AG10803 (cell line): ENCODE measurements at places on chromosomes 3 and 15.

DNA sequence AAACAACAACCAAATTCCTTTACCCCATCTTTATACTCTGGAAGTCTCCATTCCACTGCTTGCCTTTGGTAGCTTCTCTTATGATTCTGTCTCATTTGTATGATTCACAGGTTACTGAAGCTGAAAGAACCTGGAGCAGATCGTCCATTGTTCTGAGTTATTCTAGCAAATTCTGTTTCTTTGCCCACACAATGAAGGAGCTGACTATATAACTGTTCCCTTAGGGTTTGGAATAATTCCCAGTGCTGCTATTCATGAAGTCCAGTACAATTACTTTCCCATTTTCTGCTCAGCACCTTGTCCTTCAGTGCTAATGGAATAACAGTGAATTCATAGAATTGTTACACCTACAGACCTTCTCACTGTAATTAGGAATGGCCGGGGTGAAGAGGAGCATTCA, 167.8 kb downstream of the CHST2 start:
- no peak for DNase-seq

GRCh38 chr3:126146525-126147146, 33.8 kb downstream of the ALDH1L1 start:
- no peak for DNase-seq

DNA sequence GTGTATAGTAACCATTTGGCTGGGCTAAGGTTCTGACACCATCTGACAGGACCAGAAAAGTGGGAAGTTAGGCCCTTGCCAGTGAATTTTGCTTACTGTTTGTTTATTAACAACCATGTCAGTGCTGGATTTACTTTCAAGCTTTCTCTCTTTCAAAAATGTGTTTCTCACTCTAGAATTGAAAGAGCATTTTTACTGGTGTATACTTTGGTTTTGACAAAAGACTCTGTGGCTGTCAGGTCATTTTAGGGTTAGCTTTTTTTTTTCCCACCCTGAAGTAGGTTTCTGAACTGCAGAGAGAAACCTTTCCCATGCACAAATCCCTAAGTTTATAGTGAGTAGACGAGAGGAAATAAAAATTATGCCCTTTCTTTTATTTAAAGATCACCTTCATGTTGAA, 230.0 kb upstream of the TBC1D5 start:
- DNase-seq, result no peak

GRCh38 chr3:27533718-27534573, 49.8 kb upstream of the SLC4A7 start:
- peak; percentile 99 for DNase-seq

DNA sequence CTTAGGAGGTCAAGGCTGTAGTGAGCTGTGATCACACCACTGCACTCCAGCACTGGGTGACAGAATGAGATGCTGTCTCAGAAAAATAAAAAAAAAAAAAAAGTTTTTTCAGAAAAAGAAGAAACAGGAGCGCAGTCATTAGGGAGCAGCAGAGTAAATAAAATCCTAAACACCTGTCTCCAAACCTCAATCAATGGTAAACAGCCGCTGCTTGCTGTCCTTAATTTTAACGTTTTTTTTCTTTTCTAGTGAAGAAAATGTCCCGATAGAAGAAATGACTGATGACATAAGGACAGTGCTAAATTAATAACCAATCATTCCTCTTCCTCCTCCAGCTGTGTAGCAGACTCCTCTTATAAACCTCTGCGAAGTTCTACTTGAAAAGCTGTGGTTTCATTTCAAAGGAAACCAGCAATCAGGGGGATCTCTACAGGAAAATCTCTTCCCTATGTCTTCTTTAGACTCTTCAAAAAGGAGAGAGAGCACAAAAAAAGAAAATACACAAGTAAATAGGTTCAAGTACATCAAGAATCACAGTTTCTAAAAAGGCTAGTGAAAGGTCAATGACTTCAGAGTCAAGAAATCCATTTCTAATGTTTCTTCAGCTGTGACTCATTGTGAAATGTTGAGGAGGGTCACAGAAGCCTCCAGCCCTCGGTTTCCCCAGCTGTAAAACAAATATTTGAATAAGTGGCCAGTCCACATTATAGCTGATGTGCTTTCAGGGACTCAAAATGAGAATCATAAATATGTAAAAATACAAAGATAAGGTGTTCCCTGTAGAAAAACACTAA, 127.6 kb downstream of the TMCO5A start:
- DNase-seq, result no peak

DNA sequence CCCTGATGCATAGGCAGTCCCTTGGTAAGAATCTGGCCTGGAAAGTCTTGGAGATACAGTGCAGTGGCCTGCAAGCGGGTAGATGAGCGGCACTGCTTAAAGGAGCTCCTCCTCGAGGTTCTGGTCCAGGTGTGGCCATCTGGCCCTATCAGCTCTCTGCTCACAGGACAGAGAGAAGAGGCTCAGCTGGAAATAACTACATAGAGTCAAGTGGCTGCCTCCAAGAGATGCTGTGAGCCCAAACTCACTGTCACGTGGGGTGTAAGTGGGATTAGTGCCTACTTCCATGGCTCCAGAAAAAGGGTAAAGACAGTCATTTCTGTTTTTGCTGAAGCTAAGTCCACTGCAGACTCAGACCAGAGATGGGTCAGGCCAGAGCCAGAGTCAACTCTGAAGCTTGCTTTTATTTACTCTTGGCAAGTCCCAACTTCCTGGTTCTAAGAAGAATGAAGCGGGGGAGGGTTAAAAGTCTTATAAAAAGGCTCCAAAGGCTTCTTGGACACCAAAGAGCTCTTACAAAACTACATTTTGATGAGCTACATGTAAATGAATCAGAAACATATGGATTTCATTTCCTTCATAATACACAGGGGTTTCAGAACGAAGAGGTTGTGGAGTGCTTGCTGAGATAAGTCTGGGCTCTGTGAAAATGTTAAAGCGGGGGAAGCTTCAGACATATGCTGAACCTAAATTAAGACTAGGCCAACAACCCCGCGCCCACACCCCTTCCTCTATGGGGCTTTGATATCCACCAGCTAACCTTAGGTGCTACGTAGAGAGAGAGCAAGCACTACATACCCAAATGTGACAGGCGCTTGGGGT, 77.1 kb downstream of the PDZRN3 start:
- peak; percentile 99 for DNase-seq

DNA sequence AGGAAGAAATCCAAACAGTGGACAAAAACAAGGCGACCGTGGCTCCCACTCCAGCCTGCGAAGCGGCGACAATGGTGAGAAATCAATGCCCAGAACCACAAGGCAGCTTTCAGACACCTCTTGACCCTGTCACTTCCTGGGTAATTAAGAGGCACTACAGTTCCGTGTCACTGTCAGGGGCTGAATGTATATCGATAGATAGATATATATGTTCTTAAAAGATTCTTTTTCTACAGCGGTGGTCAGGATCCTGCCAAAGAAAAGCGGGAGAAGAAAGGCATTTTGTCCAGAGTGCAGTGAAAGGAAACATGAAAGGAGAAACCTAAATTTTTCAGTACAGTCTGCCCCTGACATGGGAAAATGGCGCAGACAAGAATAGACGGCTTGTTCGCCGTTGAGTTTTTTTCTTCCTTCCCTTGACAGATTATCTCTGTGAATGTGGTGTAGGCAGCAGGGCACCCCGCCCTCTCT, 56.2 kb upstream of the HES1 start:
- no peak for DNase-seq

DNA sequence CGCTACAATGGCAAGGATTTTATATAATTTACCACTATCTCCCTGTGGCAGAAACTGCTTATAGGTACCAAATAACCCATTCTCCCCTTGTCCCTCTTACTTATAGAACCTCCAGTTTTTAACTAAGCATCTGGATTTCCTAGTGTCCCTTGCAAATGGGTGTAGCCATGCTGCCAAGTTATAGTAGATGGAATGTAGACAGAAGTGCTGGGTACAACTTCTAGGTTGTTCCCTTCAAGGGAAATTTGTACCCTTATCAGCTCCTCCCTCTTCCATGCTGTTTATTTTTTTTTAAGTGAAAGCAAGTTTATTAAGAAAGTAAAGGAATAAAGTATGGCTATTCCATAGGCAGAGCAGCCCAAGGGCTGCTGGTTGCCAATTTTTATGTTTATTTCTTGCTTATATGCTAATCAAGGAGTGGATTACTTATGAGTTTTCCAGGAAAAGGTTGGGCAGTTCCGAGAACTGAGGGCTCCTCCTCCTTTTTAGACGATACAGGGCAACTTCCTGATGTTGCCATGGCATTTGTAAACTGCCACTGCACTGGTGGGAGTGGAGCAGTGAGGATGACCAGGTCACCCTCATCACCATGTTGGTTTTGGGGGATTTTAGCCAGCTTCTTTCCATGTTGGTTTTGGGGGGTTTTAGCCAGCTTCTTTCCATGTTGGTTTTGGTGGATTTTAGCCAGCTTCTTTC, 40.1 kb upstream of the TM4SF19 start:
- no peak for DNase-seq

DNA sequence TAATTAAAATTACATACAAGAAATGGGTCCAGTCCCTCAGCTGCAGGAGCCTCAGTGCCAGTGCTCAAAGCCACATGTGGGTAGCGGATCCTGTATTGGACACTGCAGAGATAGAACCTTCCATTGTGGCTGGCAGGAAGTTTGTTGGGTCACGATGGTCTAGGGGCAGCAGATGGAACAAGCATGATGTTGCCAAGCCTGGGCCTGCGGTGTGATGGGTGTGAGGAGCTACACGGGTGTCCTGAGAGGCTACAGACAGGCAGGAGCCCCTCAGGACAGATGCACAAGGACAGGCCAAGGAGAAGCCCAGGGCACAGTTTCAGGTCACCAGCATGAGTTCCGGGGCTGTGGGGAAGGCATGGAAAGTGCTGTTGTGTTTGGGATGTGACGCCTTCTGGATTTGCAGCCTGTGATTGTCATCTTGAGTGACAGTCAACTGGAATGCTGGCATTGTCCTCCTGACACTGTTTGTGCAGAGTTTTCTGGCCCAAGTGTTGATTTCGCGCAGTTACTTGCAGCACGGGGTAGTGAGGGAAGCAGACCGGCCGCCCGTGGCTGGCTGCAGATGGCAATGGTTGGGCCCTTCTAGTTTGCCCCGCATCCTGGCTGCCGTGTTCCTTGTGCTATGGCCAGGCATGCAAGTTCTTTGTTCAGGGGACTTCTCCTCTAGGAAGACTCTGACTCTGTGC, 177.1 kb downstream of the NSMCE3 start:
- DNase-seq, result no peak

DNA sequence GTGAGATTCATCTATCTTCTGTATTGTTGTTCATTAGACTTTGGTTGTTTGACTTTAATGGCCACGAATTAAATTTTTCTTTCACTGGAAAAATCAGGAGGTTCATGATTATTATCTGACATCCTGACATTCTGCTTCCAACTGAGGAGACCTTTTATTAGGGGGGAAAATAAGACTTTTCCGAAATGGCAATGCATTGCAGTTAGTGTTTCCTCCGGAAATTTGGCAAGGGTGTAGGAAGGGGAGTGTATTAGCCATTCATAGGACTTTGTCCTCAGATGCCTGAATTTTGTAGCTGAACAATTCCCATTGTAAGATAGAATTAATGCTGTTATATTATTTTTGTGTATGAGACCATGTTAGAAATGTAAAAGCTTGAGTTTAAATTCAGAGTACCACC, 450.6 kb upstream of the TGFBR2 start:
- DNase-seq, result no peak

GRCh38 chr3:179432021-179432420, 19.2 kb downstream of the GNB4 start:
- no peak for DNase-seq

DNA sequence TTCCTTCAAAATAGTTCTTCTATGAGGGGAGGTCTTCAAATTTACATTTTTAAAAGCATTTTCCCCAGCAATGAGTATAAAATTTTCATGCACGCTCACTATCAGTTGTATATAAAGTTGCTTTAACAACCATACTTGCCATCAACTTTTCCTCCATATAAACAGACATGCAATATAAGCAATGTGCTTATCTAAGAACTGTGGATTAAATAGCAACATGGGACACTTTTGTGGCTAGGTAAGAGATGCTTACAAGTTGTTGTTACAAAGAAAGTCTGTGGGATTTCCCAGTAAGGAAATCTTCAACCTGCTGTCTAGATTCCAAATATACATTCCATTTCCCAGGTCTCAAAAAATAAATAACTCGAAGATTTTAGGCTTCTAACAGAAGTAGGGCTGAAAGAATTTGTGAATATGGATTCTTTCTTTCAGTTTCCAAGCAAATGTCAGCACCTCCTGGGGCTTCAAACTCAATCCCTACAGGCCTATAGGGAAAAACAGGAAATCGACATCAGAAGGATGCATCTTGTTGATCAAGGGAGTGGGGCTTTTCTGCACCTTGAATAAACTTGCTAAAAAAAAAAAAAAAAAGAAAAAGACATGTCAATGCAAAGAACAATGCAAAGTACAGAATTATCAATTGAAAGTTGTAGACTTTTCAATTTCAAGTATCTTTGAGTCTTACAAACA, 16.1 kb downstream of the TNIK start:
- DNase-seq, result no peak

- no peak for DNase-seq
Measured at GRCh38 chr3:196336319-196337145, 1.7 kb downstream of the TM4SF19 start.

GRCh38 chr3:144663456-144664436, 692.1 kb downstream of the DIPK2A start:
- no peak for DNase-seq

DNA sequence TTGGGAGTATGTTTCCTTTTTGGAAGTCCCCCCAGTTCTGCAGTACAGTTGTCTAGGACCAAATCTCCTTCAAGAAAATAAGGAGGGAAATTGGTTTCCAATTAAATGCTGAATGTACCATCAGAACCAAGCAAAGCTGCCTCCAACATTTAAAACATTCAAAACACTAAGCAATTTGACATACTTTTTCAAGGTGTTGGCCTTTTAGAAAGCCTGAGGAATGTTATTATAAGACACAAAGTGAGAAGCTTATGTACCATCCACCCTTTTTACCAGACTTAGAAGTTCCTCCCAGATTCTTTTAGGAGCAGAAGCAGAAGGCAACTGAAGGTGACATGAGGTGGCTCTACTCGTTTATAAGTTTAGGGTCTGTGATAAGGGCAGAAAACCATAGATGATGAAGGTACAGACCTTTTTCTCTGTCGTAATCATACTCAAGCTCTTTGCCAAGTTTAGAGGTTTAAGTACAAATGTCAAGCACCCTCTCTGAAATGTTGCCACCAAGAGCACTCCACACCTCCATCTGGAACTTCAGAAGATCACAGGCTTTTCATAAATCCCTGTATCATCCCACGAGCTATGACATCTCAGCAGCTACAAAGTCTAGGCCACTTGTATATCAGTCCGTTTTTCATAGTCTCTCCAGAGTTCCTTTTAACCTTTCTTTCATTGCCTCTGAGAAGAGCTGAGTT, 282.5 kb upstream of the THBS1 start:
- DNase-seq, result no peak

GRCh38 chr3:11362600-11362999, 90.4 kb downstream of the ATG7 start:
- DNase-seq, result peak; percentile 48

DNA sequence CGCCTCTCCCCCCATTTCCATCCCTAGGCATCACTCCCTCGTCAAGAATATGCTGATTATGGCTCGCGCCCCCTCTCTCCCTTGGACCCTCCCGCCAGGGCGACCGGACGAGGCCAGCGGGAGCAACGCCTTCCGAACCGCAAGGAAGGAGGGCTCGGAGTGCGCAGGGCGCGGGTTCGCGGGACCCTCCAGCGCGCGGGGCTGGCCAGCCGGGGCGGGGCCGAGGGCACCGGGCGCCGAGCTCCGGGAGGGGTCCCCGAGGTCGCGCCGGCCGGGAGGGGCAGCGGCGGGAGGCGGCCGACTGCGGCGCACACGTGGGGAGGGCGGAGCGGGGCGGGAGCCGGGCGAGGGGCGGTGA, 483 bp downstream of the EHD4 start:
- DNase-seq, result no peak

- DNase-seq, result peak; percentile 96
Measured at GRCh38 chr3:99678023-99678422, 39.6 kb downstream of the COL8A1 start.

GRCh38 chr15:96344706-96345559, 14.4 kb downstream of the NR2F2 start:
- no peak for DNase-seq
